ENCODE measurements at places on chromosomes 13 and 19.

DNA sequence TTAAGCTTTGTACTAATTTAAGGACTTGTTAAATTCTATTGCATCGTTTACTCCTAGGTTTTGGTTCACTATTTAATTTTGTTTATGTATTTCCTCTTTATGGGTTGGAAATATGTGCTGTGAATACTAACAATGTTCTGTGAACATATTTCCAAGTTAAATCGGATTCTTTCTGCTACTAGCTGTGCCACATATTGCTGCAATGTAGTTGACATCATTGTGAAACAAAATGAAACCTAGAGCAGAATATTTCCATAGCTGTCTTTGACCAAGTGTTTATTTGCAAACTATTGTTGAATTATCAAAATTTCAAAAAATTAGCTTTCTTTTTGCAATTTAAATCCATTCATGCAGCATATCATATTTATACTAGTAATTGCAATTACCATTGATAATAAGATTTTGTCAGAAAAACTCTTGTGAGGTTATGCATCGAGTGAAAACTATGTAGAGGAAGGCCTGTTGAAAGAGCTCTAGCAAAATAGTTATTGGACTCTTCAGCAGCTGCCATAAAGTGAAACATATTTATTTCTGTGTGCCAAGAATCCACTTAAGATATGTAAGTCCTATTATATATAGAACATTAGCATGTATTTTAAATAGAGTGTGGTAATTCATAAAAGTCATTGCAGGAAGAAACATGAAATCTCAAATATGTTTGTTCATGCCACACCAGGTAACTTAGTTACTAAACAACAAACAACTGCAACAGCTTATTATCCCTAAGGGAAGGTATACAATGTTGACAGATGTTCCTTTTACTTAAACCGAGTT, 575.1 kb downstream of the SLITRK6 start:
- DNase-seq = no peak

GRCh38 chr13:79663977-79664636, 183.2 kb downstream of the NDFIP2 start:
- DNase-seq = no peak

DNA sequence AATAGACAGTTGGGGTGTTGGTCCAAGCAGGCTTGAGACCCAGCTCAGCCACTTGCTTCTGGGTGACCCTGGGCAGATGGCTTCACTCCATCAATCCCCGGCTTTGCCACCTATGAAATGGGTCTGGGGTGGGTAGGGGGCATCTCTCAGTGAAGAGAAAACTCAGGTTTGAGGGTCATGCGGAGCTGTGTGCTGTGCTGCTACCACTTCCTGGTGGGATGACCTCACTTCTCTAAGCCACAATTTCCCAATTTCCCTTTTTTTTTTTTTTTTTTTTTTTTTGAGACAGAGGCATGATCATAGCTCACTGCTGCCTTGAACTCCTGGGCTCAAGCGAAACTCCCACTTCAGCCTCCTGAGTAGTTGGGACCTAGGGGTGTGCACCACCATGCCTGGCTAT, 4.6 kb upstream of the PLAUR start:
- no peak for DNase-seq

- no peak for DNase-seq
Observed at GRCh38 chr19:11377237-11377636, 2.8 kb downstream of the SWSAP1 start.

GRCh38 chr13:101941095-101941783, 460.6 kb downstream of the FGF14 start:
- no peak for DNase-seq

DNA sequence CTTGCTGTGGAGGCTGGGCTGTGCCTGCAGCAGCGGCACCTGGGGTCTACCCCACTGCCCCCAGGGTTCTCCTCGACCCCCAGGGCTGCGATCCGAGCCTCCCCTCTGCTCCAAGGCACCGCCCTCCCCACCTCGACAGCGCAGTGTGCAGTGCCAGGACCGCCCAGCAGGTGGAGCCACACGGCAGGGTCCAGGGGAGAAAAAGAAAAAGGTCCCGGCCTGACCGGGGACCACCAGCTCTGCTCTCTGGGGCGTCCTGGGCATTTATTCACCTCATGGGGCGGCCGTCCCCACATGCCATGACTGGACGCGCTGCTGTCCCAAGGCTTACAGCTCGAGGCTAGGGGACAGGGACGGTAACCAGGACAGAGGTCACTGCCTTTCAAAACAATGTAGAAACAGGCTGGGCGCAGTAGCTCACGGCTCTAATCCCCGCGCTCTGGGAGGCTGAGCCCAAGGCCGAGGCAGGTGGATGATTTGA, 10.6 kb downstream of the REXO1 start:
- no peak for DNase-seq

GRCh38 chr13:40946485-40946884, 72.6 kb downstream of the ELF1 start:
- no peak for DNase-seq

GRCh38 chr19:362683-363082, 18.1 kb upstream of the MIER2 start:
- DNase-seq = no peak

- no peak for DNase-seq
Observed at GRCh38 chr19:38162632-38163031, 61.4 kb downstream of the DPF1 start.

- no peak for DNase-seq
Observed at GRCh38 chr19:3880471-3881271, at the start of gene ATCAY. Gene ATCAY, plus strand, starts transcription at chr19:3880685. Its CDS starts 5,083 bp downstream, at chr19:3885768.

- DNase-seq = no peak
Observed at GRCh38 chr19:55554302-55554701, 9.0 kb upstream of the SBK3 start.

- DNase-seq = no peak
Observed at GRCh38 chr13:35552172-35552844, 75.8 kb upstream of the MAB21L1 start.

DNA sequence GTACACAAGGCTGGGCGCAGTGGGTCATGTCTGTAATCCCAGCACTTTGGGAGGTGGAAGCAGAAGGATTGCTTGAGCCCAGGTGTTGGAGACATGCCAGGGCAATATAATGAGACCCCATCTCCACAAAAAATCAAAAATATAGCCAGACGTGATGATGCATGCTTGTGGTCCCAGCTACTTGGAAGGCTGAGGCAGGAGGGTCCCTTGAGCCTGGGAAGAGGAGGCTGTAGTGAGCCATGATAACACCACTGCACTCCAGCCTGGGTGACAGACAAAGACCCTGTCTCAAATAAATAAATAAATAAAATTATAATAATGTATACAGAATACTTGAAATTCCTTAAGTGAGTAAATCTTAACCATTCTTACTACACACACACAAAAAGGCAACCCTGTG, 127.7 kb downstream of the SPRY2 start:
- DNase-seq = no peak

- no peak for DNase-seq
Observed at GRCh38 chr19:33294058-33294798, 8.1 kb downstream of the CEBPA start.

DNA sequence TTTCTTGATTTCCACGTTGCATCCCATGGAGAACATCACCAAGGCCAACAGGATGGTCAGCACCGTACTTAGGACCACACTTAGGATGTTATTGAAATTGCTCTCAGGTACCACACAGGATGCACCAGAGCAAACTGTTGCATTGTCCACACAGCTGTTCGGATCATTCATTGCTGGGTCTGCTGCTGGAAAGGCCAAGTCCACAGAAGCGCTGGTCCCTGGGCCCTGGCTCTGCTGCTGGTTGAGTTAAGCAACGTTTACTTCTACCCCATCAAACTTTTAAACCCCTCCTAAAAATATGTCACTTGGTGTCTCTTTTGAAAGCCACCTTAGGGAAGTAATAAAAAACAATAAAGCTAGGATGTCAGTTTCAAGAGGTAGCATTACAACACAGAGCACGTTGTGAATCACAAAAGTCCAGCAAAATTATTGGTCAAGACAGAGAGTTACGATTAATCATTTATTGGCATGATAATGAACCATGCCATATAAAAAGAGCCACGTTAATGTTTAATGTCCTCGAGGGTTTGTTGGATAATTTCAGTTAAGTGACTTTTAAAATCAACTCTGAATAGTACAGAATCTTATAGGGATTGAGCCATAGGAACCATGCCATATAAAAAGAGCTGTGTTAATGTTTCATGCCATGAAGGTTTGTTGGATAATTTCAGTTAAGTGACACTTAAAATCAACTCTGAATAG, at the start of gene SLC10A2:
Gene SLC10A2 (minus strand): TSS at position 339 of the 702 bp plus-strand sequence. CDS start 168 bp downstream, at position 171.
- no peak for DNase-seq

DNA sequence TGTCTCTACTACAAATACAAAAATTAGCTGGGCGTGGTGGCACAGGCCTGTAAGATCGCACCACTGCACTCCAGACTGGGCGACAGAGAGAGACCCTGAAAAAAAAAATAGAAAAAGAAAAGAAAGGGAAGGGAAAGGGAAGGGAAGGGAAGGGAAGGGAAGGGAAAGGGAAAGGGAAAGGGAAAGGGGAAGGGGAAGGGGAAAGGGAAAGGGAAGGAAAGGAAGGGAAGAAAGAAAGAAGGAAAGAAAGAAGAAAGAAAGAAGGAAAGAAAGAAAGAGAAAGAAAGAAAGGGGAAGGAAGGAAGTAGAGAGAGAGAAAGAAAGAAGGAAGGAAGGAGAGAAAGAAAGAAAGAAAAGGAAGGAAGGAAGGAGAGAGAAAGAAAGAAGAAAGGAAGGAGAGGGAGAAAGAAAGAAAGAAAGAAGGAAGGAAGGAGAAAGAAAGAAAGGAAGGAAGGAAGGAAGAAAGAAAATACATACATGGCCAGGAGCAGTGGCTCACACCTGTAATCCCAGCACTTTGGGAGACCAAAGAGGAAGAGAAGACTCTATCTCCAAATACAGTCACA, 8.1 kb upstream of the SYDE1 start:
- DNase-seq = no peak

GRCh38 chr13:98298599-98298998, 121.5 kb upstream of the RNF113B start:
- DNase-seq = no peak

GRCh38 chr13:33721724-33722123, 96.2 kb upstream of the RFC3 start:
- no peak for DNase-seq

DNA sequence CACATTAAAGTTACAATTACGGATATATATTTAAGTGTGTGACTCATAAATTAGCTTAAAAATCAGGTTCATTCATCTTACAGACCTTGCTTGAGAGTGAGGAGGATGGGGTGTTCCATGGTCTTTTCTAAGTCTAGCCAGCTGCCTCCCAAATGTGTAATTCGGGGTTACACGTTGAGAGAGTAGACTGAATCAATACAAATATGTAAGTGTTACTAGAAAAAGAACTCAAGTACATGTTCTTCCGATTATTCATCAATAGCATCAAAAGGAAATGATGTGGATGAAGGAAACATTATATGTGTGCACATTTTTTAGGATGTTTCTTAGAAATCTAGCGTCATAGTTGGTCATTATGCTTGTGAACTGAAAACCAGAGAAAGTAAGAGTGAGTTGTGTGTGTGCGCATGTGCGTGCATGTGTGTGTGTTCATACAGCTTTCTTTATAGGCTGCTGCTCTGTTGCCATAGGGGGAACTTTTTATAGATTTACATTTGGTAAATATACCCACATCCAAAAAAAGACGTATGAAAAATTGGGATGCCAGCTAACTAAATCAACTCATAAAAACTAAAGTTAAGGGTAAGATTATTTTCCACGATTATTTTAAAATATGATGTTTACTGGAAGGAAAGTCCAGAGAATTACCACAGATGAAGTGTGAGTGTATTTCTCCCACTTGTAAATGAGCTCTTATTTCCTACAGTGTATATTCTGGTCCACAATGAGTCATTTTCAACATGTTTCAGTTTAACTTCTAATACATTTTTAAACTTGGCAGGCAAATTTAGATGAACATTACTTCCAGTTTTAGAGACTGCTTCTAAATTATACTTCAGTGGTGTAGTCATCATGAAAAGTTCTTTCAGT, 82.4 kb downstream of the PIBF1 start:
- DNase-seq = no peak

DNA sequence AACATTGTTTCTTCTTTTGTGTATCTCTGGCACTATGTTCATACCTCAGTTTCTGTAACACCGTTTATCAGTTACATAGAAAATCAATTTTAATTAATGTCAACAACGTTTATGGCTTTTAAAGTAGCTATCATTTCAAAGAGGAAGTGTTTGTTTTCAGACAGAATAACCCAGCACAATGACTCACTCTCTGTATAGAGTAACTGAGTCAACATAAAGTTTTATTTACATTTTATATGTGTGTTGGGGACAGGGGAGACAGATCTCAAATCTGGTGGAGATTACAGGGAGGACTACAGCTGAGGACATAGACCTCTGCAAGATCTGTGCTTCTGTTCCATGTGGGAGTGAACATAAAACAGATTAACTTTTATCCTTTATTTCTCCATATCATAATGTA, 2590.1 kb downstream of the PCDH9 start:
- no peak for DNase-seq
